ENCODE measurements at places on chromosomes 7 and 10.

GRCh38 chr7:90459888-90460287, 9.6 kb upstream of the PTTG1IP2 start:
- DNase-seq: no peak

DNA sequence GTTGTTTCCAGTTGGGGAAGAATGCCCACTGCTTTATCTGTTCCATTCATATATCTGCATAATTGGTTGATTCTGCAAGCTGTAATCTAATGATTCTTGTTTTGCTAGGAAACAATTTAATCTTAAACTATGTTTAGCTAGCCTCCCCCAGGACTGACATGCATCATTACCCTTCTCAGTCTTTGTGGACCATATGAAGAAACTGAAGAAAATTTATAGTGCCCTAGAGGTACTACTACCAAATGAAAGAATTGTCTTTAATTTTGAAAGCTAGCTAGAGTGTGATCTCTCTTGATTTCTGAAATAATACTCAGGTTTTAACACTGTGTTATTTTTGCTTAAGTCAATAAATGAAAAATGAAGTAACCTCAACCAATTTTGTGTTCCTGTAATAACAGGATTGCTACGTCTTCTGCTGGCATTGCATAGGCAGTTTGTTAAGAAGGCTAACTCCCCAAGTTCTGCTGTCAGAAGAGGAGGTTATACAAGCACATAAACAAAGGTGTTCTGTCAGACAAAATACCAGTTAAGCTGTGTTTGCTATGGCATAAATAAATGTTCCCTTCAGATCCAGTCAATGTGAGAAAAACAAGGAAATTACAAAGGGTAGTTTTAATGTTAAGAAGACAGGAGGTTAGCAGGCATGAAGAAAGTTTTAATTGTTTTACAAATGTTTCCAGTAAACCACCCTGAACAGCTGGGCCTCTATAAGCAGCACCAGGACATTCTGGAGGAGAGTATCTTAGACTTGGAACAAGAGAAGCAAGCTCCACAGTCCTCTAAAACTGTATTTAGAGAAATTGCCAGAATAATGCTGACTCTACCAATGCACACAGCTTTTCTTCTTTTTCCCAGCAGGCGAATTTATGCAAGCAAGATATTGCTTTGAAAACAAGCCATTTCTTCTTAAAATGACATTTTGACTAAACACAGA, 90.3 kb upstream of the CTTNBP2 start:
- DNase-seq: no peak

DNA sequence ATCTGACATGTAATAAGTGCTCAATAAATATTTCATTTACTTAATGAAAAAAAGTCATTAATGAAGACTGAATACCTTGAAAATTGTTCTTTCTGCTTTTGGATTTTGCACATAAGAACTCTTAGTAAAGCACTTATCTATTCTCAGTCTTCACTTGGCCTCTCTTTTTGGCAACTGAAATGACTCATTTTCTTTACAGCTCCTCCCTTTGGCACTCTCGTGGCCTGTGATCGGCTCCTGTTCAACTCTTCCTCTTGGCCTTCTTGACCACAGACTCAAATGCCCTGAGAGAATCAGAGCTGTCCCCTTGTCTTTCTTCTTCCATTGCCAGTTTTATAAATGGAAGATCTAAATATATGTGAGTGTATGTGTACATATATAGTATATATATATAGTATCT, 54.2 kb downstream of the FOXP2 start:
- no peak for DNase-seq

DNA sequence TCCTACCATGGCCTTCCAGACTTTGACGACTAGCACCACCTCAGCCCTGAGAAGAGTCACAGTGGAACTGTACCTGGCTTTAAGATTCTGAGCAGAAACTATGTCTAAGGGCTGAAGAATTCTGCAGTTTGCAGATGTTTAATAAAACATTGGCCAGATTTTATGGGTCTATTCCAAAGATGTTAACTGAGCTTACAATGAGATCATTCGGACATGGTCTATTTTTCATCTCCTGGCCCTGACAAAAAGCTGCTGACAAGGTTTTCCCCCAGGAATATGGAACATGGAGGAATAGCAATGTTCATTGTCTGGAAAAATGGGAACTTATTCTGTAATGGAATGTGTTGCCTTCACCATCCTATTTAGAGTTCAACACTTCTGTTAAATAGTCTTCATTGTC, 66.4 kb downstream of the PTF1A start:
- DNase-seq: no peak

DNA sequence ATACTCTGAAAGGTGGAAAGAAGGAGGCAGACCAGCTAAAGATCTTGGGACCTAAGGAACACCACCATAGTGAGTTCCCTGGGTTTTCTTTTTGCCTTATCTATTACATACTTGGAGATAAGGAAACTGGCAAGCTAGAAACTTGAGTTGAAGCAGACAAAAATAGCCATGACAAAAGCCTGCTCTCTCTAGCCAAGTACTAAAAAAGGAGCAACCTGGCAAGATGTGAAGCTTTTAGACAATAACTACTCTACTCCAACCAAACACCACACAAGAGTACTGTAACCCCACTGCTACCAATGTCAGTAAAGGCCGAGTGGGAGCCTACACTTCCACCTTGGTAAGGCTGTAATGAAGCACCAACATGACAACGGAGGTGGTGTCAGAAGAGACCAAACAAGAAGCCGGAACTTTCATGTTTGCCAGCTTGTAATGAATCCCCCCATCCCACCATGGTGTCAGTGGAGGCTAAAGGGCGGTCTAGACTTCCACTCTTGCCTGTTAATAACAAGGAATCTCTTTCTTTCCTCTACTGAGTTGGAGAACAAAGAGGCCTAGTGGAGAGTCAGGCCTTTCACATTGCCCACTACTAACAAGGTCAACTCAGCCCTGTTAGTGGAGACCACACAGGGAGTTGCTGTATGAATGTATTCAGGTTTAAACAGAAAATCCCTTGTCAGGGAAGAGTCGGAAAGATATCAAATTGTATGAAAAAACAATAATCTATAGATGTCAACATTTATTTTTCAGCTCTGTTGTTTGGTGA, 55.8 kb upstream of the DYNC1I1 start:
- no peak for DNase-seq

GRCh38 chr10:79376078-79376628, 28.9 kb downstream of the PPIF start:
- DNase-seq: no peak

DNA sequence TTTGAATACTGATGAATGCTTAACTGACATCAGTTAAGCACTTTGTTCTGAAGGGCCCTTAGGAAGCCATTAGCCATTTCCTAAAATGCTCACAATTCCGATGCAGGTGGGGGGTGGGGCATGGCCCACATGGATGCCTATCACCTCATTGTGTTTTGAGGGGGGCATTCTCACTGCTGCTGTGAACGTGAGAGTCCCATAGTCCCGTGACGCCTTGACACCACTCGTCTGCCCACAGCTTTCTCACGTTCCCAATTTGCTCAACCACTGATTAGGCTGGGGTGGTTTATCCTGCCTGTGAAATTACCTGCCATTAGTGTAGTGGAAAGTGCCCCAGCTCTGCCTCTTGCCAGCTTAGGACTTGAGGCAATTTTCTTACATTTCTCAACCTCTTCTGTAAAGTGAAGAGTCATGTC, 31.9 kb downstream of the DUSP5 start:
- no peak for DNase-seq

GRCh38 chr10:93516006-93516380, 19.6 kb downstream of the CEP55 start:
- no peak for DNase-seq

- DNase-seq: no peak
Observed at GRCh38 chr7:11737723-11738122, 94.3 kb downstream of the THSD7A start.

GRCh38 chr7:157054927-157055326, 44.5 kb upstream of the MNX1 start:
- DNase-seq: no peak

DNA sequence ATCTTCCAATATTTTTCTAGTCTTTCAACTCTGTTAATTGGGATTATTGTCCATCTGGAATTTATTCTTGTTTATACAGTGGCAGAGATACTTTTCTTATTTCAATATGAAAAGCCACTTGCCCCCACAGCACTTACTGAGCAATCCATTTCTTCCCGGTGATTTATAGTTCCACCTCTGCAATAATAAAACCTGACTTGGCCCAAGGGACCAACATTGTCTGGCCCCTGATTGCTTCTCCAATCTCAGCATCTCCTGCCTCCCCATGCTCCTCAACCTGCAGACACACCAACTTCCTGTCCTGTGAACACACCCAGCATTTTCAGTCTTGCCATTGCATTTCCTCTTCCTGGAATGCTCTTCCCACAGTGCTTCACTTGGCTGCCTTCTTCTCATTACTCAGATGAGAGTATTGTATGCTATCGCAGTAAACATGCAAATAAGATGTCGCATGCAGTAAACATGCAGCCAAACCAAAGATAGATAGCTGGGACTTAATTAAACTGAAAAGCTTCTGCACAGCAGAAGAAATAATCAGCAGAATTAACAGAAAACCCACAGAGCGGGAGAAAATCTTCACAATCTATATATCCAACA, 19.5 kb downstream of the ITGA8 start:
- no peak for DNase-seq

DNA sequence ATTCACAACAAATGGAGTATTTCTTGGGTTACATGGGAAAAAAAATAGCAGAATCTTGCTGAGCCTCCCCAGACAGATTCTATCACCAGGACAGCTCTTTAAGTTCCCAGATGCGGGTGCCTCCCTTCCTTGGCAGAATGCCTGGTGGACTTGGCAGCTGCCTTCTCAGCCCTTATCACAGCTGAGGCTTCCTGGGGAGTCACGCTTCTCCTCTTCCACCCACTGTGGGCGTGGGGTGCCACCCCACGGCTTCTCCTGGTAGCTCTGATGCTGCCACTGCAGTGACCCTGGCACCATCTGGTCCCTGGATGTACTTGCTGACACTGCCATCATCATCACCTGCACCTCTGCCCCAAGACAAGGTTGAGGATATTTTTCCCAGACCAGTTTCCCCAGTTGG, 16.2 kb upstream of the NME8 start:
- DNase-seq: peak; percentile 83

GRCh38 chr10:31072451-31072850, 40.8 kb upstream of the ZNF438 start:
- DNase-seq: no peak

GRCh38 chr7:18583305-18583704, 87.8 kb downstream of the HDAC9 start:
- no peak for DNase-seq

GRCh38 chr10:49700211-49700610, 20.8 kb downstream of the C10orf53 start:
- no peak for DNase-seq

GRCh38 chr10:128096486-128097199, 29.6 kb downstream of the MKI67 start:
- no peak for DNase-seq

DNA sequence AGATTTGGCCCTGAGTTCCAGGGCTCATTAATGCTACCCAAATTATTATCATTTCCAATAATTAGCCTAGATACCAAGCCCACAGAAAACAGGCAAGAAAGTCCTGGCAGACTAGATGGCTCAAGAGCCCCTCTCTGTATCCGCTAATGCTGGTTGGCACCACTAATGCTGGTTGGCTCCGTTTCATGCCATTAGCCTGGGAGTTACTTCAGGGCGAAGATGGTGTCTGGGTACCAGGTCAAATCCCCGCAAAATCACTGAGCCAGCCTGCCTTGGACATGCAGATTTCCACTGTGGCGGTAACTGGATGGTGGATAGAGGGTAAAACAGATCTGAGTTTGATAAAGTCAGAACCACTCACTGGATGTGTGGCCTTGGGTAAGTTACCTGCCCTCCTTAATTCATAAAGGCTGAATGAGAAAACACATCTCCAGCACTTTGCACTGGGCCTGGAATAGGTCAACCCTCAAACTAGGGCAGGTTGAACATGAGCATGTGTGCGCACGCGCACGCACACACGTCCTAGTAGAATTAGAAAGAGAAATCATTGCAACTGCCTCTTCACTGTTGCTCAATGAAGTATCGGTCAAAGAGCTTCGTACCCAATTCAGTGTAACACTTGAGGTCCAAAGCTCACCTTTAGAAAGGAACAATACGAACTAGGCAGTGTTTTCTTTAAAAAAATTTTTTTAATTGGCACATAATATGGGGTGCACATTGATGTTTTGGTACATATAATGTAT, 91.5 kb downstream of the PRPF18 start:
- DNase-seq: no peak

GRCh38 chr10:1782841-1783240, 45.5 kb upstream of the ADARB2 start:
- no peak for DNase-seq

- DNase-seq: no peak
Observed at GRCh38 chr10:35641676-35642034, 441 bp downstream of the FZD8 start.

GRCh38 chr10:80519936-80520650, 17.6 kb upstream of the SH2D4B start:
- DNase-seq: no peak

GRCh38 chr7:130286881-130287280, 6.1 kb upstream of the CPA4 start:
- no peak for DNase-seq

DNA sequence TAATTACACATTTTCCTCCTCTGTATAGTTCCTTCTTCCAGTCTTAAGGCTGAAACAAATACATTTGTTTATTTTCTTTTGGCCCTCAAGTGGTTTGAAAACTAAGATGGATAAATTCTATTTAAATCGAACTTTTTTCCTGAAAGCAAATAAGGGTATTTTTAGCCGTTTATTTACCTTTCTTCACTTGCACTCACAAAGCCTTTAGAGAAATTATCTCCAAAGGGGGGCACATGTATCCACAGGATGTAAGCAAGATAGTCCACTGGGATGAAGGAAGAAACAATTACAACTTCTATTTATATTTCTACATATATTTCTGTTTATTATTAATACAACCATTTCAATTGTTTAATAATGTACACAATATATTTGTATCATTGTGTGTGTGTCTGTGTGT, 10.2 kb downstream of the CPA4 start:
- no peak for DNase-seq

GRCh38 chr7:126806614-126807013, 446.1 kb downstream of the GRM8 start:
- peak; percentile 71 for DNase-seq

GRCh38 chr10:122466951-122467381, 5.6 kb downstream of the HTRA1 start:
- no peak for DNase-seq

DNA sequence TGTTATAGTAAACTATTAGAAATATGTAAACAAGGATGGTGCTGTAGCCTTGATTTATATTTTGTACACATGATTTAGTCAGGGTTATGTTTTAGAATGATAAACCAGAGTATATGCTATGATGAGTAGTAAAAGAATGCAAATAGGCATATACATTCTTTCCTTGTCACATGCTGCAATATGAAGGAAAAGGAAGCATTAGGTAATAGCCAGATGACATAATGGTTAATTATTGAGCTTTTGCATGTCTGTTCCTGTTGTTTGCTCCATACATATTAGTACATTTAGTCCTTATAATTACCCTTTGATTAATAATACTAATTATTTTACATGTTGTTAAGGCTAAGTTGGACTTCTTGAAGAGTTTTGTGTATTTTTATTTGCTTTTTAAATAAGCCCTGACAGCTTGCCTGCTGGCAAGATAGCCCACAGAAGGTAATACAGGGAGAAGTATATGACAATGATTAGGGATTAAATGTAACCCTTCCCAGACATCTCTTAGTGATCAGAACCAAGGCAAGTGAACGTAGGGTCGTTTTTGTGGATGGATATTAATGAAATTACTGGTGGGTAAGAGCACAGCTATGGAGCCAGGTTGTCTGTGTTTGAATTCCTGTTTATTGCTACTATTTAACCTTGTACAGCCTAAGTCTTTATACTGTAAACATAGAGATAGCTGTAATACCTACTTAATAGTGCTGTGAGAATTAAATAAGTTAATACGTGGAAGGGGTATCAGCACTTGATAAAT, 68.4 kb downstream of the PHTF2 start:
- DNase-seq: no peak

Data from upper lobe of left lung (tissue), 6 donors.